NCI-H2171 treated with DMSO at 0.1 percent for 48 hours (cell line): ENCODE measurements at places on chromosomes 13 and 19.

GRCh38 chr13:90032841-90033493 lies 1314.5 kb upstream of the MIR17HG start:
- DNase-seq, result no peak

DNA sequence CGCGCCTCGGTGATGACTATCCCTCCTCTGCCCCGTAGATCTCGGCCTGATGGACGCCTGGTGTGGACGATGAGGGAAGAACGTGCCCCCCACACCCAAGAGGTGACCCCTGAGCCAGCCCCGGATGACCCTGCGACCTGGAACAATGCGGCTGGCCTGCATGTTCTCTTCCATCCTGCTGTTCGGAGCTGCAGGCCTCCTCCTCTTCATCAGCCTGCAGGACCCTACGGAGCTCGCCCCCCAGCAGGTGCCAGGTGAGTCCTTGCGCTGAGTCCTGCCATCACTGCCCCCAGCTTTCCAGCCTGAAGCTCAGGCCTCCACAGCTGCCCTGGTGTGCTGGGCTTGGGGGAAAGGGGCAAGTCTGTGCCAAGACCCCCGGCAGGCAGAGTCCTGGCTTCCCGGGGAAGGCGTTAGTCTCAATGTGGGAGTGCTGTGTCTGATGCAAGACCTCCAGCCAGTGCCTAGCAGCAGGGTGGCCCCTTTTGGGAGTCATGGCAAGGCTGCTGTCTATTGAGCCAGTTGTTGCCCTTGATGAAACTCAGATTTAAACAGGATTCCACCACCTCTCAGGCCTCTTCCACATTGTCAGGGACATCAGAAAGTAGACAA lies 67.5 kb downstream of the CHST8 start:
- no peak for DNase-seq

DNA sequence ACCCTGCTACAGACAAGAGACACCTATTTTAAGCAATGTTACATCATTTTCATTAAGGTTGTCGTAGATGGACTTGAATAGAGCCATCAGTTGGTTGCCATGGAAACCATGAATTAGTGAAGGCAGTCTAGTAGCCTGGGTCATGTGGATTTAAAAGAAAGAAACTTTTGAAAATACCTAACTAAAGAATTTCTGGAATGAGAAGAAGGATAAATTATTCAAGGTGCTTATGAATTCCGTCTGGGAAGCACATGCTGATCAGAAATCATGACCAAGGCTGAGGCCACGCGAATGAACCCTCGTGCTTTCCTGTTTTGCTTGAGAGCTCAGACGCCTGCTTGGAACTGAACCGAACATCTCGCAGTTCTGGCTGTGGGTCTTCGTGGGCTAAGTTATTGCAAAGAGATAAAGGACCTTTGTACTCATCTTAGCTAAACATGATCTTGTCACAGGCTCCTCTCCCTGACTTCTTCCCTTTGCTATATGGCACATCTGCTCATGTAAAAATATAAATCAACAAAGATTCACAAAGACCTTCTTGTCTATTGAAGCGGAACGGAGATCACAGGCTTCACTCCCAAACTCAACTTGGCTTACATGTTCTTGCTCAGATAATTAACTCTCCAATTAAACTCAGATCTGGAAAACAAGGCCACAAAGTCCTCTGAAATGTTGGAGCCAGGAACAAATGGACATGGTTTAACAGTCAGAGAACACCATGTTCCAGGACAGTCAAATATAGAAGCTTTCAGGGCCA lies 140.2 kb downstream of the NUFIP1 start:
- no peak for DNase-seq

DNA sequence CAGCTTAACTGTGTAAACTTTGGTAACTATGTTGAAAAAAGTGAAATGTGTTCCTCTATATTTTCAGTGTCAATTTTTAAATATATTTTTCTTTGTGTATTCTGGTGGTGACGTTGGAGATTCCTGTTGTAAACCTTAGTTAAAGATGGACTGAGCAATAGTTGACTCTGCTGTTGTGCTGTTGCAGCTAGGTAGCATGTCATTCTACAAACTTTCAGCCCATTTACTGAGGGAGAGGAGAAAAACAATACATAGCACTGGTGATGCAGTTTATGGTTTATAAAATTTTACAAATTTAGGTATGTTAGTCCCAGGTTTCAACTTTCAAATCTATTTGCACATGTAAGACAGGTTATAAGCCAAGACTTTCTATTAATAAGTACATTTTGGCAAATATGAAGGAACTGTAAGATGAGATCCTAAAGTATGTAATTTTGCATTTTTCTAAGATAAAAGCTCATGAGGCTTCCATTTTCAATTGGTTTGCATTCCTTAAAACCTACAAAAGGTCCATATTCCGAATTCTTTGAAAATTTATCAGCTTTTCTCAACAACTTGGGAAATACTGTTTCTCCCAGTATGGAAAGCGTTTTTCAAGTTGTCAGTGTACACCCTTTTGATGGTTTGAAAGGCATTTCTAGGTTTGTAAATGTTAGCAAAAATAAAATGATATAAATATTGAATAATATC lies 1.5 kb downstream of the NDFIP2 start:
- no peak for DNase-seq

- no peak for DNase-seq
These were observed 10.5 kb downstream of the STOML3 start for GRCh38 chr13:38979891-38980749.

GRCh38 chr19:23698711-23699520 lies 11.9 kb upstream of the ZNF675 start:
- DNase-seq, result peak; percentile 86

DNA sequence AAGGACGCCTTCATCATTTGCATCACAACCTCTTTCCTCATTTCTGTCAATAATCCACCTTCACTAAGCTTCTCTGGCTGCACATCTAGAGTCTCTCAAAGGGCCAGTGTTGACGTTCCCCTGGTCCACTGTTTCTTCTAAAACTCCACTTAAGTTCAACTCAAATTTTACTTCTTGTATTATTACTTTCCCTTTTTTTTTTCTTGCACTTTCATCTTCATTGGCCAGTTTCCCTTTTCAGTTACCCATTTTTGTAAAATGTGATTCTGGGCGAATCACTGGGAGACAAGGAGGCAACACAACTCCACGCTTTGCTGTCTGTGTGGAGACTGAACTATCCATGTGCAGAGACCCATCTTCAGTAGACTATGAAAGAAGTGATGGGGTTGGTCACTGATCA lies 128.6 kb upstream of the RNF113B start:
- DNase-seq, result no peak

DNA sequence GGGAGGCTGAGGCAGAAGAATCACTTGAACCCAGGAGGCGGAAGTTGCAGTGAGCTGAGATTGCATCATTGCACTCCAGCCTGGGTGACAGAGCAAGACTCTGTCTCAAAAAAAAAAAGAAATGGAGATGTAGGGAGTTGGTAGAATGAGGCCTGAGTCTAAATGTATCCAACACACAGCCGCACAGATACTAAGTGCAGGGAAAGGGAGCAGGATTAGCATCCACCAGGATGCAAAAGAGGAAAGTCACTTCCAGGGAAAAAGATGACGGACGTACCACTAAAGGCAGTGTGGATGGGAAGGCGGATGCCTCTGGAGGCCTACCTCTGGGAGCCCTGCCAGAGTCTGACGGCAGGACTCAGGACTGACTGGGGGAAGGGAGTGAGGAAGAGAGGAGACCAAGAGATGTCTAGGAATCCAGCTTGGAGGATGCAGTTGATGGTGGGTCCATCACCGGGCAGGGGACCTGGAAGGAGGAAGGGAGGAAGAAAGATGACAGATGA lies 6.8 kb downstream of the FAM98C start:
- DNase-seq, result peak; percentile 75

GRCh38 chr13:91280801-91281200 lies 66.7 kb upstream of the MIR17HG start:
- no peak for DNase-seq

DNA sequence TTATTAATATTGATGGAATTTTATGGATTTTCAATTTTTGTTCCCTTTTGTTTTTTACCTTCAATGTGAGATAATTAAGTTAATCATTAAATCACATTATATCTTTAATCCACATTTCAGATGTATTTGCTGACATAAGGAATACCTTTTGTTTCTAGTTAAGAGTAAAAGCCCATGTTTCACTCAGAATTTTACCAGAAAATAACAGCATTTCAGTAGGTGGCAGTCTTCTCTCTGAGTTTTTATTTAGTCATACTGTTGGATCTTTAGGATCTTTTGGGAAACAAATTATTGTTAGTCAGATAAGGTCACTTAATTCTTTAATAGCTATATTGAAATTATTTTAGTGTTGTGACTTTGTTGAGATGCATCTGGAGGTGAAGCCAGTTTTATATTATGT lies 67.9 kb downstream of the NDFIP2 start:
- DNase-seq, result no peak

- DNase-seq, result no peak
These were observed 15.5 kb downstream of the APLP1 start for GRCh38 chr19:35883882-35884281.

DNA sequence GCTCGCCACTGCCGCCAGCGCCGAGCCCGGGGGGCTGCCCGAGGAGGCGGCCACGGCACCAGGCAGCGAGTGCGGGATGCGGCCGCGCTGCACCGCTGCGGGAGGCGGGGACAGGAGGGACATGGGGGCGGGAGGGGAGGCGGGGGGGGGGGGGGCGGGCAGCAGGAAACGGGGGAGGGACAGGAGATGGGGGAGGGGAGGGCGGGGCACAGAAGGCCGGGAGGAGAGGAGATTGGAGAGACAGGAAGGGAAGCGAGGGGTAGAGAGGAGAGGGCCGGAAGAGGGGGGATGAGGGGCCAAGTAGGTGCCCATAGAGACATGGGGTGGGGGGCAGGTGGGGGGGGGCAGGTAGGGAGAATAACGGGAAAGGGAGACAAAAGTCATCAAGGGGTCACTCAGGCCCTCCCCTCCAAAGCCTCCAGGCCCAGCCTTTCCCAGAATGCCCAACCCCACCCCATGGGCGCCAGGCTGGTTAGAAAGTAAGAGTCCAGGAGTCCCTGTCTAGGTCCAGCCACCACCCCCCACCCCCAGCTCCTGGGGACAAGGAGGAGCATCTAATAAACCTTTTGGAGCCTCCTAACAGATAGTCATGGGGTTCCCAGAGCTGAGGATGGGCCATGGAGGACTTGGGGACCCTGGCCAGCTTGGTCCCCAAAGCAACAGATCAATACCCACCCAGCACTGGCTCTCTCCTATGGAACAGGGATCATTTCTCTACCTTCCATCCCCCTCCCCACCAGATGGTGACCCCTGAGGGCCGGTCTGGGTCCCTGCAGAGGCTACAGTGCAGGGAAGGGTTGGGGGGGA lies 9.5 kb downstream of the NR2F6 start:
- DNase-seq, result peak; percentile 63

GRCh38 chr19:10655457-10656312 lies 1.5 kb downstream of the ILF3 start:
- DNase-seq, result peak; percentile 55

DNA sequence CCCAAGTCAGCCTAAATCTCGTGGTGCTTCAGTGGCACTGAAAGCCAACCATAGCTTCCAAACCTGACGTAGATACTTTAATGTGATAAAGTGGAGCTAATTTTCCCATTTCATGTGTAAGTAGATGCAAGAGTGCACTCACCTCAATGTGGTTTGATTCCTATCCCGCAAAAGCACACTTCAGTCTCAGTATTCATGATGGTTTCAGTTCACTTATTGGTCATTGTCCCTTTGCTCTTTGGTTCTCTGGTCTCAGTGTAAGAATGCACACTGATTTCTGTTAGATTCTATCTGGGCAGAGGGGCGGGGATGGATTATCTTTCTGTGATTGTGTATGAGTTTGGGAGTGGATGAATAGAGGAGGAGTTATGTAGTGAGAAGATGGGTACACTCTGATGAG lies 340.6 kb downstream of the KCNRG start:
- DNase-seq, result no peak

DNA sequence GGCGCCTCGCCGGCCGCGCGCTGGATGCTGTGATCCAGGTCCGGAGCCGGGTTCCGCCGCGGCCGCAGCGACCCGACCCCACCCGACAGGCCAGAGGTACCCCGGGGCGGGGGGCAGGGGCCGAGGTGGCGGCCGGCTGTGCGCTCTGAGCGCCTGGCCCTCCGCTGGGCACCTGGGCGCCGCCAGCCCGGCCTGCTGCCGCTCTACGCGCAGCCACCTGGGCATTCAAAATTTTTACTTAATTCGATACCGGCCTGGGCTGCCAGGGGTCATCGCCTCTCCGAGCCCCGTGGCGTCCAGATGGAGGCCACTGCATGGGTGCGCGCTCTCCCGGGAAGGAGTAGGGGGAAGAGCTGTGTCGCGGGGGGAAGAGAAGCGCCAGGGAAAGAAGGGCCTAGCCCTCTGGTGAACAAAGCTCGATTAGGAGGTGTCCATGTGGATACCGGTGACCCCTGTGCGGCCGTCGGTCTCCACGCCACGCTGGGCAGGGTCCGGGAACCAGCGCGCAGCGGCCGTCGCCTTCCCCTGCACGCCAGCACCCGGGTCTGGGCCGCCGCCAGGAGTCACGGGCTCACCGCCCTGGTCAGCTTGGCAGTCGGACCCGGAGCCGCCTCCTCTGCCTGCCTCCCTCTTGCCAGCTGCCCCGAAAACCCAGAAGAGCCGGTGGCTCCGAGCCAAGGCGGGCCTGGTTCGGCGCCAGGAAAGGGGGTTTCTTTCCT lies 666 bp downstream of the BIVM start:
- DNase-seq, result no peak

- DNase-seq, result no peak
These were observed 6.5 kb downstream of the ZSCAN5B start for GRCh38 chr19:56191115-56191514.

DNA sequence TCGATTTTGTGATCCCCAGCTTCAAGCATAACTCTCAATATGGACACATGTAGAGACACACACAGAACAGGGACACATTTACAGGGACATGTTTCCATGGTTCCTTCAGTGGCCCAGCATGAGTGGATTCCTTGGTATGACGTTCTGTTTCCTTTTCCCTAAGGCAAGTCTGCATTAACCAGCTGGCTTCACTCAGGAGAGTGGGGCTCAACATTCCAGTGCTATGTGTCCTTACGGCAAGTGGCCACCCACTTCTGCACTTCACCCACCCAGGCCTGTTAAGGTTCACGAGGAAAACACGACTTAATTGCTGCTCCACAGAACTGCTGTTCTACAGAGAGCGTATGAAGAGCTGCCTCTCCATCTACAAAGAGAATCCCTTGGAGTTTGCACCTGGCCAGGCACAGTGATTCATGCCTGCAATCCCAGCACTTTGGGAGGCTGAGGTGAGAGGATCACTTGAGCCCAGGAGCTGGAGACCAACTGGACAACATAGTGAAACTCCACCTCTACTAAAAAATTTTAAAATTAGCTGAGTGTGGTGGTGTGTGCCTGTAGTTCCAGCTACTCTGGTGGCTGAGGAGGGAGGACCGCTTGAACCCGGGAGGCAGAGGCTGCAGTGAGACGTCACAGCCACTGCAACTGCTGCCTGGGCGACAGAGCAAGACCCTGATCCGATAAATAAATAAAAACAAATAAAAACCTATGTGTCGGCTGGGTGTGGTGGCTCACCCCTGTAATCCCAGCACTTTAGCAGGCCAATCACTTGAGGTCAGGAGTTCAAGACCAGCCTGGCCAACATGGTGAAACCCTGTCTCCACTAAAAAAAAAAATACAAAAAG lies 32.5 kb downstream of the BRD4 start:
- no peak for DNase-seq

- DNase-seq, result no peak
These were observed 166.3 kb upstream of the SOX21 start for GRCh38 chr13:94878602-94879165.
